ENCODE measurements at places on chromosomes 12 and 14.

DNA sequence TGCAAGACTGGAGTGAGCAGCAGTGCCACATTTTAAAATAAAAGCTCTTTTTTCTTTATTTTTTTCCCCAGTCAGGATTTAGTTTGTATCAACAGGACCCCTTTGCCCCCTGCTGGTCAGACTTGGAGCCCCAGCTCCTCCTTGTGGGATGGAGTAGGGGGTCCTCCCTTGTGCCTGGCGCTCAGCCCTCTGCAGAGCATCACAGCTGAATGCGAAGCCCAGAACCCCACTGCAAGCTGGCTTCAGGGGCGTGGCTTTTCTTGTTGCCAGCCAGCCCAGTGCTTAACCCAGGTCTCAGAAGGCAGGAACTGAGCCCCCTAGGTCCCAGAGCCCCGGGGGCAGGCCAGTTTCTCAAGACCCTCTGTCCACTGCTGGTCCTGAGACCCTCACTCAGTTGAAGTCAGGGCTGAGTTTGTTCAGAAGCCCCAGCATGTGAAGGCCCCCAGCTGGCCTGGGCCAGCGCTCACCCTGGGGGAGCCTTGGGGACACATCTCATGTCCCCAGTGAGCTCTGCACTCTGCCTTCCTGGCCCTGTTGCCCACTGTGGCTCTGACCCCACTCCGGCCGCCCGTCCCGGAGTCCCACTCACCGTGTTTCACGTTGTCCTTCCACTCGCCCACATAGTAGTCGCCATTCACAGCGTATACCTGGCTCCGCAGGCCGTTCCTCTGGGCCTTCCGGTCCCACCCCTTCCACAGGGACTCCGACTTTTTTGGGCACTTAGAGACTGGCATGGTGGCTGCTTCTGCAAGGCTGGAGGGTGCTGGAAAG is 519 bp downstream of the MORN3 start:
- no peak for DNase-seq

GRCh38 chr14:67457782-67458181 is 30.7 kb downstream of the TMEM229B start:
- DNase-seq = no peak

DNA sequence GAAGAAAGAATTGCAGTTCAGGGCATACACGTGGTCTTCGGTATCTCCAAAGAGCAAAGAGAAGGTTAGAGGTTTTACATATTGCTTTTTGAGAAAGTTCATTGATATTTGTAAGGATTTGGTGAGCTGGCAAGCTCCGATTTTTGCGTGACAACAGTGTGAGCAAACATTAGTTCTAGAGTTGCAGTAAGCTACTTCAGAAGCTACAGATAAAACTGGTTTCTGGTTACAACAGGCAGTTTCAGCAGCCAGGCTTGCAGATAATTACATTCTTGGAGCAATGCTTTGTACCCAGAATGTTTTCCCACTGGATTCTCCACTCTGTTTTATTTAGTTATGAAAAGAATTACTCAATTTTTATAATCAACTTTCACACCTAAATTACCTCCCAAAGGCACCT is 28.2 kb downstream of the KLRK1 start:
- peak; percentile 6 for DNase-seq

- no peak for DNase-seq
These were observed 4.7 kb upstream of the TC2N start for GRCh38 chr14:91872011-91872501.

- DNase-seq = no peak
These were observed 241.5 kb downstream of the BCL11B start for GRCh38 chr14:99030454-99030853.

- no peak for DNase-seq
These were observed 24.7 kb downstream of the TTC7B start for GRCh38 chr14:90791486-90791885.

- no peak for DNase-seq
These were observed 266.3 kb upstream of the DIO2 start for GRCh38 chr14:80477388-80478160.

- DNase-seq = no peak
These were observed 474.1 kb downstream of the FLRT2 start for GRCh38 chr14:86003998-86004397.

GRCh38 chr12:116142936-116143898 is 134.3 kb downstream of the MED13L start:
- no peak for DNase-seq

DNA sequence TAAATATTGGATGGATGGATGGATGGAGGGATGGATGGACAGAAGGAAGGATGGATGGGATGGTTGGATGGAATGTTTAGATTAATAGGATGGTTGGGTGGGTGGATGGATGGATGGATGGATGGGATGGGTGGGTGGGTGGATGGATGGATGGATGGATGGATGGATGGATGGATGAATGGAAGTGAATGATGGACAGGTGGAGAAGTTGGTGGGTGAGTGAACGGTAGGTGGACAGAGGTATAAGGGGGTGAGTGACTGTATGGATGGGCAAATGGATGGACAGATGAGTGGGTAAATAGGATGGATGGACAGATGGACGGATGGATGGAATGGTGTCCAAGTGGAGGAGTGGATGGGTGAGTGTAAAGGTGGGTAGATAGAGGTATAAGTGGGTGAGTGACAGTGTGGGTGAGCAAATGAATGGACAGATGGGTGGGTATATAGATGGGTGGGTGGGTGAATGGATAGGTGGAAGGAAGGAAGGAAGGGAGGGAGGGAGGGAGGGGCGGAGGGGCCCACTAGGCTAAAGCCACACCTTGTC is 41.9 kb downstream of the HRK start:
- no peak for DNase-seq

Data from NCI-H2081 (cell line).